ENCODE measurements at places on chromosomes 7 and 10.

- DNase-seq: peak; percentile 44
Observed at GRCh38 chr7:868189-868486, 8.2 kb upstream of the GET4 start.

DNA sequence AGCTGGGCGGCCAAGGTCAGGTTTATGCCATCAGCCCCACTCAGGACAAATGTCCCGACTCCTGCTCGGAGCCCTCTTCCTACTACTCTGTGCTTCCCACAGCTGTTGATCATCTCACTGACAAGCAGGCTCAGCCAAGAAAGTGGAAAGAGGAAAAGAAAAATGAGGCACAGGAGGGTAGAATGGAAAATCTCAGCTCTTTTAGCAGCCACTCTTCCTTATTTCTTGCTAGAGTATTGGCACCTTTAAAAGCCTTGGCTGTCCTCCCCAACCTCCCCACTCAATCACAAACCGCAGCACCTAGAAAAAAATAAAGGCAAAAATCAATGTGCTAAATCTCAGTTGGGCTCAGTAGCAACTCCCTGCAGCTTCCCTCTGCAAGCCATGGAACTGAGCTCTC is 35.3 kb upstream of the AGK start:
- DNase-seq: no peak

- DNase-seq: no peak
Observed at GRCh38 chr7:21544715-21545114, 1.9 kb downstream of the DNAH11 start.

- DNase-seq: no peak
Observed at GRCh38 chr10:121766426-121766825, 161.4 kb downstream of the ATE1 start.

- DNase-seq: no peak
Observed at GRCh38 chr10:71269301-71270288, 49.5 kb upstream of the SLC29A3 start.

- DNase-seq: no peak
Observed at GRCh38 chr7:157751951-157752673, 415.3 kb downstream of the DNAJB6 start.
